ENCODE measurements at places on chromosomes 2 and 18.

DNA sequence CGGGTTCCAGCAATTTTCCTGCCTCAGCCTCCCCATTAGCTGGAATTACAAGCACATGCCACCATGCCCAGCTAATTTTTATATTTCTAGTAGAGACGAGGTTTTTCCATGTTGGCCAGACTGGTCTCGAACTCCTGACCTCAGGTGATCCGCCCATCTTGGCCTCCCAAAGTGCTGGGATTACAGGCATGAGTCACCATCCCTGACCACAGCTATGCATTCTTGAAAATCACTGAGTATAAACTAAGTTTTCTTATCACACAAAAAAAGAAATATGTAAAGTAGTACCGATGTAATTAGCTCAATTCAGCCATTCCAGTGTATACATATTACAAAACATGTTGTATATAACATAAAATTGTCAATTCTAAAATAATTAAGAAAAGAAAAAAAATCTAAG, 232.7 kb downstream of the MBD2 start:
- peak; percentile 19 for DNase-seq

GRCh38 chr2:219823574-219823973, 196.1 kb downstream of the SLC4A3 start:
- DNase-seq: no peak

DNA sequence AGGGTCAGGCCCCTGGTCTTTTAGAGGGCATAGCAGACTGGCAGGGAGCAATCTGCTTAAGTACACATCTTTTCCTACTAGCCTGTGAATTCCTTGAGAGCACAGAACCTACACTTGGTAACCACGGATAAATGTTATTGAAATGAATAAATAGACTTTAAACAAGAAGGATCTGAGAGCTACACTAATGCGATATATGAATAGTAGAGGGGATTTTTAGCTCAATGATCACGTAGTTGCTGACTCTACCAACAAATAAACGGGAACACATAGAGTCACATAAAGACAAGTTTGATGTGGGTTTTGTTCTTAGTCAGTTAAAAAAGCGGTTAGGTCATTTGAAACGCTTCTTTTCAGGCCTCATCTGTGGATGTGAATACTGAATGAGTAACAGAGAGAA, 290.3 kb upstream of the CCDC68 start:
- no peak for DNase-seq

DNA sequence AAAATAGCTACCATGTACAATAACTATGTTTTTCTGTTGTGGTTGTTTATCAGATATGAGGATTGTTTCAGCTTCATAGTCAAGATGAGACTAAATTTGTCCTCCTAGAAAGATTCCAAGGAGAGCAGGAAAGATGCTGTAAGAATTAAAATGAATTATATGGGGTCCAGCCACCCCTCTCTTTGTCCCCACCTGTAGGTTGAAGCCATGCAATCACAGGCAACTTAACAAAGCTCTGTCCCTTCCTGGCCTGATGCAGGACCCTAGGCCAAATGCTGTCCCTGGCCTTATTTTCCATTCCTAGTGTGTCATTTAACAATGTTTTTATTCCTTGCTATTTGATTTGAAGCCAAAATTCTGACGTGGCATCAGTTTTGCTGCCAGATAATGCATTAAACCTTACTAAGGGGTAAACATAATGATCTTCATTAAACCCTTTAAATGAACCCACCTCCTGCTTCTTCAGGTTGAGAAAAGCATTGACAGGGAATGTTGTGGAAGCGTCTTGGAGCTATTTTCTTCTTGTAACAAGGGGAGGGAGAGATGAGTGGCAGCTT, 240.9 kb upstream of the ZNF521 start:
- no peak for DNase-seq

- no peak for DNase-seq
Observed at GRCh38 chr2:239192975-239193374, 207.8 kb downstream of the HDAC4 start.

GRCh38 chr2:20551260-20551944, 99.5 kb downstream of the HS1BP3 start:
- no peak for DNase-seq

DNA sequence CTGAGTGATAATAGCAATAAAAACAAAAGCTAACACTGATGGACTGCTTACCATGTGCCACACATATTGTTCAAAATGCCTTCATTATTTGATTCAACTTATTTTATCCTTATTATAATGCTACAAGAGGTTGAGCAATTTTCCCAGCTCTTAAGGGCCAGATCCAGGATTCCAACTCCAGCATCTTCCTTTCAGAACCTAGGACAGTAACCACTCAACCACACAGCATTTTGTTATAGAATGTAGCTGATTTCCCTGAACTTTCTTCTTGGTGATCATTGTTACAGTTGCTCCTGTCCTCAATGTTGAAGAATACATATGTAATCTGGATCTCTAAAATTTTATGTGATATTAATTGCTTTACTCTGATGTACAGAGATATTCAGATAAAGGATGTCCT, 341.7 kb downstream of the PIK3C3 start:
- peak; percentile 42 for DNase-seq

- DNase-seq: no peak
Observed at GRCh38 chr2:128364441-128364911, 45.8 kb upstream of the HS6ST1 start.

DNA sequence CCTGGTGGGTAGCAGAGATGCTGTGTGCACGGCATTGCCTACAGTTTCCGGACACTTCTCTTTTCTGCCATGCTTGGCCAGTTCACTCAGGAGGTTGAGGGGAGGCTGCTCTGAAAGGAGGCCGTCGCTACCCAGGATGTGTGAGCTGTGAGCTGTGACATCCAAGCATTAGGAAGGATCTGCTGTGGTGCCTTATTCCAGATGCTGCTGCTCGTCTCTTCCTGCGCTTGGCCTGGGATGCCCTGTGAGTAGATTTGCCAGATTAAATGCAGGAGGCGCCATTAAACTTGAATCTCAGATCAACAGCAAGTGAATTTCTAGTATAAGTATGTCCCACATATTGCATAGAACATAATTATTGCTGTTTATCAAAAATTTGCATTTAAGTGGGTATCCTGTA, 124.2 kb upstream of the SIX3 start:
- DNase-seq: no peak

- no peak for DNase-seq
Observed at GRCh38 chr2:58157754-58158153, 83.4 kb downstream of the FANCL start.
